NCI-H82 (cell line): ENCODE measurements at places on chromosomes 11 and 22.

- no peak for DNase-seq
Measured at GRCh38 chr11:65440831-65441499, 18.4 kb downstream of the NEAT1 start.

DNA sequence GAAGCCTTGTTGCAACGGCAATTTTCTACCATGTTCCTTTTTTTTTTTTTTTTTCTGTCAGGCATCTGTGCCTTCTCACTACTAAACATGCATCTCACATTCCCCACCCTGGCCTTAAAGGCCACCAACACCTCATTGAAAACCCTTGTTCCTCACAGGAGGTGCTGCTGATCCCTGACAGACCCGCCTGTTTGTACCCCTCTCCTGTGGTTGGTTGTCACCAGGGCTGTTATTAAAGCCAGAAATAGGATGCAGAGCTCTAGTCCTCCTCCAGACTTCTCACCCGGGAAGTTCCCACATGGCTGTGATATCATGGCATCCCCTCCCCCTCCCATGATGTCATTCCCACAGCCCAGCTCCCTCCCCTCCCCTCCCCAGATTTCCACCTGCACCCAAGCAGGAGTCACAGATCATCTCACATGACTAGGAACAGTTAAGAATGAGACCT, 302.8 kb upstream of the NCAM1 start:
- no peak for DNase-seq

- no peak for DNase-seq
Measured at GRCh38 chr22:48188231-48188721, 1425.8 kb downstream of the TBC1D22A start.

GRCh38 chr22:40244586-40244985, 66.9 kb downstream of the TNRC6B start:
- DNase-seq = no peak

- DNase-seq = no peak
Measured at GRCh38 chr11:131253142-131253655, 117.2 kb upstream of the NTM start.

DNA sequence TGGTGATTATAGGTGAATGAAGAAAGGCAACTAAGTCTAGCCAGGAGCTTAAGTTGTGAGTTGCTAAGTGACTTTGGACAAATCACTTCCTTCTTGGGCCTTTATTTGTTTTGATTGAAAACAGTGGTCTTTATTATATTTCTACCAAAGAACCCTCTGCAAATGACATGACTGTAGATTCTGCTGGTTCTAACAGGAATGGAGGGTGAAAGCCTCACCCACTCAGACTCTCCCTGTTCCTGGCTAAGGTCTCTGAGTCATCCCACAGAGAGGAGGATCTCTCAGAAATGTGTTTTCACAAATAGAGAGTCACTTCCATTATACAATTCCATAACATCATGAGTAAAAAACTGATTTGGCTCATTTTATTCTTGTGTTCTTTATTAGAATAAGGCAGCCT, 583.9 kb upstream of the LRRC4C start:
- DNase-seq = no peak

GRCh38 chr11:128834157-128834556, 32.9 kb downstream of the KCNJ1 start:
- no peak for DNase-seq

- DNase-seq = no peak
Measured at GRCh38 chr11:19666951-19667350, 45.7 kb upstream of the NAV2 start.

DNA sequence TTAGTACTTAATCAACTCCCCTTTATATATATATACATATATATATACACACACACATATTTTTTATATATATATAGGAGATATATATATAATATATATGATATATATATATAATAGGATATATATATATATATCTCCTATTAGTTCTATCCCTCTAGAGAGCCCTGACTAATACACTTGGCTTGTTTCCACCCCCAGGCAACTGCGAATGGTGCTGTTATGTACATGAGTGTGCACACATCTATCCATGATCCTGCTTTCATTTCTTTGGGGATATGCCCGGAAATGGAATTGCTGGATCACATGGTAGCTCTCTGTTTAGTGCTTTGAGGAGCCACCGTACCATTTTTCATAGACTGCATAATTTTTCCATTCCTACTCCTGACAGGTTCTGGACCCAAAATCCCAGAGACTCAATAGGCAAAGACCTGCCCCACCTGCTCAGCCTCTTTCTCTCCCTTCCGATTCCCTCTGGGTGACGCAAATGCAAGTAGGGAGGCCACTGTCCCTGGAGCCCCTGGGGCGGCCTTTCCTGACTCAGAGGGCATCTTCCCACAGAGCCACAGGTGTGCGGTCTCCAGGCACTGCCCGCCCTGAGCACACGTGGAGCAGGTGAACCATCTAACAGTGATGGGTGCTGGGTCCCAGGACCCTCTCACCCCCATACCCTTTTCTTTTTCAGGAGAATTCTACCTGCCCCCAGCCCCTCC, 12.0 kb downstream of the FGF3 start:
- no peak for DNase-seq

DNA sequence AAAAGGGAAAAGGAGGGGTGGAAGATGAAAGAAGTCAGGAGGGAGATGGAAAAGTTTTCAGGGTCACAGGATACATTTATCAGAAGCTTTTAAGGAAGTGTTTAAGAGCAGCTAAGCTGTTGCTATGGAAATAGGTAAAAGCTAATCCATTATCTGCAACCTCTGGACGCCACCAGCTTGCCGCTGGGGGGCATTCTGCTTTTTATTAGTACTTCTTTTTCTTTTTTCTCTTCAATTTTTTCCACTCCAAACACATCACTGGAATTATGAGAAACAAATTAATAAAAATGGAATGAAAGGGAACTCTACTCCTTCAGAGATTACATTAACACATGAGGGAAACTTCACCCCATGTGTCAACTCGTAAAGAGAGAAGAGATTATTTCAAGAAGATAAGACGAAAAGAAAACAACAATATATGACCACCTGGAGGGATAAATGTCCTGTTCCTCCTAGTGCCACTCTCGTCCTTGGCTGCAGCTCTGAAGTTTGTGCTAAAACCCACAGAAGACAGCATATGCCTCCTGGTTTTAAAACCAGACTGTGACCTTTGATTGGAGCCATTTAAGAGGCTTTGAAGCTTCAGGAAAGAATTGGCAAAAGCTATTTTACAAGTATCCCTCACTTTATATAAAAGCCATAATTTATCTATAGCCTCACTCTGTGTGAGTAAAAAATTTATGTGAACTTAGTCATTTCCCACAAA, 972.8 kb downstream of the OPCML start:
- peak; percentile 90 for DNase-seq

- DNase-seq = no peak
Measured at GRCh38 chr11:68927280-68928135, 23.8 kb downstream of the IGHMBP2 start.

DNA sequence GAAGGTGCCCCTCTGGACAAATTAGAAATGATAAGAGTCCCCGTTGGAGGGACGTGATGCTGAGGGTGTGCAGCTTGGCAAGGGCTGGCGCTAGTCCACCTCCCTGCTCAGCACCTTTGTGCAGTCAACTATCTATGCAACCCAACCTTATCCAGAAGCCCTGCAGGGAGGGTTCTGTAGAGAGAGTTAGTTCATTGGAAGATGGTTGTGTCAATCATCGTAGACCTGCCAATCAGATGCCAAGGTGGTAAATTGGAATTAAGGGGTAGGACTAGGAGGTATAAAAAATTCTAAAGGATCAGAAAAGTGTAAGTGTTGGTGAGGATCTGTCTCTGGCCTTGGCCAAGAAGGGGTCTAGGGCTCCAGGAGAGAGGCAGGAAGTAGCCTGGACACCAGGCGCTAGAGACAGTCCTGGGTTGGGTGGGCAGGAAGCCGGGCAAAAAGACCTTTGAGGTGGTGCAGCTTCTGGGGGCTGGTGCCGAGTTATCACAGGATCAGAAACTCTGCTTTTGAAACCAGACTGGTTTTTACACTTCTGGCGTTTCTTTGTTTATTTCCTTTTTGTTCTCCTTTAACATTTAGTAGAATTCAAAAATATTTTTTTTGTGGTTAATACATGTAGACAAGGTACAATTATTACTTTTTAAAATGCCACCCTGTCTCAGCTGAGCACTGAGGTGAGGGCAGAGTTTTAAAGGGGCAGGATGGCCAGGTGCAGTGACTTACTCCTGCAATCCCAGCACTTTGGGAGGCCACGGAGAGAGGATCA, 1.6 kb downstream of the C1QTNF6 start:
- DNase-seq = peak; percentile 59

DNA sequence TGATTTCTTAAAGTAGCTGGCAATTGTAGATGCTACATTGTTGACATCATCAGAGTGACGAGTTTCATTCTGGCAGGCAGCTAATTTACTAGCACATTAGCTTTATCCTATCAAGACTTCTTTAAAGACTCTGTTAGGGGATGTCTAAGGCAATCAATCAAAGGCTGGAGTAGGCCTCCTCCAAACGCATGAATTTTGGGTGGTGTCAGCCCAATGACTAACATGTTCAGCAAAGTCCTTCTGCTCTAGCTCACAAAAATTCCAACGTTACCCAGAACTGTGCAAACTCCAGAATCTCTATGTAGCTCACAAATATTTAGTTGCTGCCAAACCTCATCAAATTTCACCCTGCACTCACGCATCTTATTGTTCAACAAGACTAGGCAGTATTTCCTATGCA, 395.6 kb downstream of the DLG2 start:
- DNase-seq = peak; percentile 3

DNA sequence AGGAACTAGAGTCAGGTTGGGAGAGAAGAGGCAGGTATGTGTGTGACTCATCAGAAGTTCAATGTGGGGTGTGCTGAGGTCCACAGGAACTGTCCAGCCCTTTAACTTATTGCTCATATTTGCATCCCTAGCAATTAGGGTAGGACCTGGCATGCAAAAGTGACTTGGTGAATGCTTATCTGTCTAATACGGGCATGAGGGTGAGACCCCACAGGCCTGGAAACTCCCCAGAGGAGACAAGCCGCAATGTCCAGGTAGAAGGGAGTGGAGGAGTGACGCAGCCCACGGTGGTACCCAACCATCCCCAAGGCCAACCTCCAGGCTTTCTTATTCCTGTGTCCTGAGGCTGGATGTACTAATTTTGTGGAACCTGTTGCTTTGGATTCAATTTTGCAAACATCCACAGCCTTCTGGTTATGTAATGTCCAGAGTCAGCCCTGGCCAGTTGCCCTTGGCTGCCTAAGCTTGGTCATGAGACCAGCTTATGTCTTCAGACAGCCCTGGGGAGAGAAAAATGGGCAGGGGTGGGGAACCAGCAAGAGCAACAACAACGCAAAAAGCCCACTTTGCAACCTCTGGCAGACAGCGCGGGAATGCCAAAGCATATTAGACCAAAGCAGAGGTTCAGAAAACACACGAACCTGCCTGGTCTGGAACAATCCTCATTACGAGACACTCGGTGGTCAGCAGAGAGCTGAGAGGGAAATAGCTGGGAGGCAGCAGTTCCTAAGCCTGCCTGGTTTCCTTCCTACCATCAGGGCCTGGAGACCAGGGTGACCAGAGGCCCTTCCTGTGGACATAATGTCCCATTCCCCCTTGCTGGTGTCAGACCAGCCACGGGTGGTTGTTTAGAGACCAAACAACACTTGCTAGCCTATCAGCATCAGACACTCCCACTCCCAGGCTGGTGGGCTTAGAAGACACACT, 49.3 kb downstream of the TIMP3 start:
- DNase-seq = no peak

DNA sequence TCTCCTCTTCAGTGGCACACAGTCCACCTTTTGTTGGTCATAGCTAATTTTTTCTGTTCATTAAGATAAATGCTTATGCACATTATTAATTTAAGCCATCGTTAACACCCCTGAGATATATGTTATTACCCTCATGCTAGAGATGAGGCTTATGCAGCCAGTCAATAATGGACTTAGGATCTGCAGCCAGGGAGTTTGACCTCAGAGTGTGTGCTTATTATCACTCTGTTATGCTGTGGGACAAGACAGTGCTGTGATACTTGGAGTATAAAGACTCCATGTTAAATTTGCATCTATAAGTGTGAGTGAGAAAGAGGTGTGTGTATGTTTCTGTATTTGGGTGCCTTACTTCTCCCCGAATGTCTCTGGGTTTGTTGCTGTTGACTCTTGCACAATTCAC, 969.3 kb downstream of the OPCML start:
- peak; percentile 14 for DNase-seq

DNA sequence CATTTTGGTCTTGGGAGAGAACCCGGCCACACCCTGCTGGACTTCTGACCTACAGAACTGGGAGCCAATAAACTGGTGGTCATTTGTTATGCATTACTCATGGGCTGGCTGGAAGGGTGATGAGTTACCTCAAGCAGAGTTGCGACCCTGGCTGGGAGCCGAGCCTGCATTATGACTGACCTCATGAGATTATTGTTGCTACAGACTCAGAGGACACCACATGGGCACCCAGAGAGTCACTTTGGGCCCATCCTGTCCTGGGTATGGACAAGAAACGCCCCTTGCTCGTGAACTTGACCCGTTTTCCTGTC, 531.7 kb downstream of the TBC1D22A start:
- DNase-seq = no peak

GRCh38 chr22:20131597-20131858, at the start of gene ZDHHC8:
ZDHHC8 (plus strand) TSS chr22:20131804; CDS start chr22:20131948, 144 bp downstream.
- no peak for DNase-seq

DNA sequence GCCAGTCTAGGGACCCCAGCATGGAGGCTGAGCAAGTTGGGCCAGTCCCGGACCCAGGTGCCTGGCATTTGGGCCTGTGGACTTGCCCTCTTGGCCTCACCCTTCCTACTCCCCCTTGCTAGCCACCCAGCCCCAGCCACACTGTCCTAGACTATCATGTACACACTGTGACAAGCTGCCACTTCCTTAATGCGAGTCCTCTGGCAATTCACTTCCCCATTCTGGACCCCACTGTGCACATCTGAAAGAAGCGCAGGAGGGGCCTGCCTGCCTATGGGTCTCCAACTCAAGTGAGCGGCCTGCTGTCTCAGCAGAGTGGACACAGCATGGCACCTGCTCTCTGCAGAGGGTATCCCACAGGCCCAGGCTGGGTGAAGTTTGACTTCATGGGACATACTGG, 68.5 kb upstream of the LMO1 start:
- no peak for DNase-seq

DNA sequence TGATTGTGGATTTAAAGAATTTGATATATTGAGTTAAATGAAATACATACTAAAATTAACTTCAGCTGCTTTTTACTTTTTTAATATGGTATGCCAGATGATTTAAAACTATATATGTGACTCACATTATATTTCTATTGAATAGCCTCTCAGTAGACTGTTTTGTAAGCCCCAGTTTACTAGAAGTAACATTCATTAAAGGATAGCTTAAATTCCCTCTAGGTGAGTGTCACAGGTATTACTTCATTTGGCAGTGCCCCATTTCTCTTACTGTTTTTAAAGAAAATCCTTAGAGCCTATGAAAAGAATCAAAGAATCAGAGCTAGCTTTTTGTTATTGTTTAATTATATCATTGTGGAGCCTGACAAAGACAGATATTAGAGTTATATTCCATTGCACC, 48.6 kb downstream of the ZC3H12C start:
- no peak for DNase-seq

GRCh38 chr11:2908130-2908529, 21.1 kb downstream of the PHLDA2 start:
- no peak for DNase-seq

- no peak for DNase-seq
Measured at GRCh38 chr11:66694056-66694410, 16.3 kb upstream of the RBM4B start.

GRCh38 chr11:78806214-78807004, 231.7 kb upstream of the NARS2 start:
- DNase-seq = no peak
